ENCODE measurements at places on chromosomes 7 and 10.

DNA sequence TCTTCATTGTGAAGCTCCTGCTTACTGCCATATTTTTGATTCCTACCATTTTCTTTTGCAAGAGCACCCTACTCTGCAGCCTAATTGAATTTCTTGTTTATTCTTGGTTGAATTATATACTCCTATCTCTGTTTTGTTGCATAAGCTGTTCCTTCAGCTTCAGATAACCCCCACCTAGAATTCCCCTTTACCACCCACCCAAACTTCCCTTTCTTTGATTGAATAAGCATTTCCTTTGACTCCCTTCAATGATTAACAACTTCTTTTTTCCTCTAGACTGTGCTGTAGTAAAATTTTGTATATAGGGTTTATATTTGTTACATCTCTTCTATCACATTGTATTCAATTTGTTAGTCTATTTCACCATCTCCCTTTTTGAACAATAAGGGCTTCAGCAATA lies 168.1 kb downstream of the GPR37 start:
- DNase-seq, result no peak

DNA sequence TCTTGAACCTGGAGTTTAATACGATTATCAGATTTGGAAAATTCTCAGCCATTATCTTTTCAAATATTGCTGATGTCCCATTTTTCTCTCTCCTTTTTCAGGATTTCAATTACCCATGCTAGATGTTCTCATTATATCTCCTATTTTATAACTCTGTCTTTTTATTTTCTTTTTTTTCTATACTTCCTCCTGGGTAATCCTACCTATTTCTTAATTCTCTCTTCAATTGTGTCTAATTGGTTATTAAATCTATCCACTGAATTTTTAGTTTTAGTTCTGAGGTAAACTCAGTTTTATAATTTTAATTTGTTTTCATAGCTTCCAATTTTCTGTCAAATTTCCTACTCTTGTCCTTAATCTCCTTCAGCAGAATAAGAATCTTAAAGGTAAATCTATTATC lies 15.6 kb downstream of the STEAP1 start:
- DNase-seq, result no peak

DNA sequence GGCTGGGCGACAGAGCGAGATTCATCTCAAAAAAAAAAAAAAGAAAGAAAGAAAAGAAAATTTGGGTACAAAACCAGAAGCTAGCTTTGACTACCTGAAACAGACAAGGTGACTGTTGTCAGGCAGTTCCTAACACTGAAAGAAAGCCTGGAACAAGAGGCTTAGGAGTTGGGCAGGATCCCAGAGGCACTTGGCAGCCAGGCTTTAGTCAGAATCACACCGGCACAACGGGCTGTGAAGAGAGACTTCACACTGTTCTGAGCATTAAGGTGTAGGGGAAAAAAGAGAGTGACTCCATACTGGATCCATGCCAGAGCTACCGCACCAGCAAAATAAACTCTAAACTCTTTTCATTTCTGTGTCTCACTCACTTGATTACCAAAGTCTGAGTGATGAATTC lies 130.8 kb downstream of the ZNF467 start:
- no peak for DNase-seq

- DNase-seq, result no peak
Observed at GRCh38 chr10:3167611-3168330, 4.8 kb downstream of the PITRM1 start.

DNA sequence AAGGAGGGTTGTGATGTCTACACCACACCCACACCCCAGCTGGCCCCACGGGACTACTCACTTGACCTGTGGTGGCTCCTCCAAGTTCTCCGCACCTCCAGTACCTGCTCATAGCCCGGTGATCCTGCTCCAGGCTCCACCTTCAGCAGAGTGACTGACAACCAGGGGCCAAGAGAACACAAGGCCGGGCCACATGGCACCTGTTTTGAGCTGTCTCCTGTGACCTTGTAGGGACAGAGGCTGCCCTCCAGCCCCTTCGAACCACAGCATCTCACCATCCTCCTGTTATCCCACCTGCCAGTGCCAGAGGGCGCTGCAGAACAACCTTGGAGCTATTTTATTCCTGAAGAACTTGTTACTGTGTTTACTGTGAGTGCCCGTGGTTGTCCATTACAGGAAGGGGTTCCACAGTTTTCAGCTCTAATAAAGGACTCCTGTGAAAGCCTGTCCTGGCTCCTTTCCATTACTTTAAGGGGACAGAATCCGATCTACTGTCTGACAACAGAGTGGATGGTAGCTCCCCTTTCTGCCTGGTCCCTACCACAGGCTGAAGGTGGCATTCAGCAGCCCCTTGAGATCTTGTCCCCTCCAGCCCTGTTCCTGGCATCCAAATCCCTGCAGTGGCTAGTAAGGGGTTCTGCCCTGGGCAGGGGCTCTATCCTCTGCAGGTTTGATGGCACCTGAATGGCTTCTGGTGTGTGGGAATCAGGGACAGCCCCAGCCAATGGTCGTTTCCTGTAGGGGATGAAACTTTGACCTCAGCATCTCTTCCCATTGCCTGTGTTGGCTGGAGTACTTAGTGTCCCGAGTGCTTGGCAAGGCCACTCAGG lies 50.8 kb downstream of the C10orf120 start:
- DNase-seq, result no peak

- DNase-seq, result no peak
Observed at GRCh38 chr10:5943536-5943935, 33.8 kb downstream of the IL15RA start.
